Esophagus mucosa (tissue), 1 donor: ENCODE measurements at places on chromosomes 2 and 18. TPM values are rescaled to one million over a fixed set of nuclear protein-coding genes. Genes with fewer than 3 reads are reported as not detected.

CFC1 gene
- total RNA-seq = not detected

PGAP1 gene
- total RNA-seq = 10.5 TPM

PIEZO2 gene
- total RNA-seq = 0.76 TPM

POTEC gene
- total RNA-seq = not detected

PLCD4 gene
- total RNA-seq = 5.7 TPM

ZSWIM2 gene
- total RNA-seq = not detected

PKP4 gene
- 48.7 TPM for total RNA-seq

CHRND gene
- not detected for total RNA-seq

ZNF892 gene
- 1.3 TPM for total RNA-seq

ACVR1 gene
- total RNA-seq = 12.6 TPM

SLC38A11 gene
- 0.48 TPM for total RNA-seq

RNF152 gene
- total RNA-seq = 7.7 TPM

TUBA3E gene
- total RNA-seq = not detected

DNAJC5G gene
- not detected for total RNA-seq

LRP2 gene
- total RNA-seq = not detected

DNA sequence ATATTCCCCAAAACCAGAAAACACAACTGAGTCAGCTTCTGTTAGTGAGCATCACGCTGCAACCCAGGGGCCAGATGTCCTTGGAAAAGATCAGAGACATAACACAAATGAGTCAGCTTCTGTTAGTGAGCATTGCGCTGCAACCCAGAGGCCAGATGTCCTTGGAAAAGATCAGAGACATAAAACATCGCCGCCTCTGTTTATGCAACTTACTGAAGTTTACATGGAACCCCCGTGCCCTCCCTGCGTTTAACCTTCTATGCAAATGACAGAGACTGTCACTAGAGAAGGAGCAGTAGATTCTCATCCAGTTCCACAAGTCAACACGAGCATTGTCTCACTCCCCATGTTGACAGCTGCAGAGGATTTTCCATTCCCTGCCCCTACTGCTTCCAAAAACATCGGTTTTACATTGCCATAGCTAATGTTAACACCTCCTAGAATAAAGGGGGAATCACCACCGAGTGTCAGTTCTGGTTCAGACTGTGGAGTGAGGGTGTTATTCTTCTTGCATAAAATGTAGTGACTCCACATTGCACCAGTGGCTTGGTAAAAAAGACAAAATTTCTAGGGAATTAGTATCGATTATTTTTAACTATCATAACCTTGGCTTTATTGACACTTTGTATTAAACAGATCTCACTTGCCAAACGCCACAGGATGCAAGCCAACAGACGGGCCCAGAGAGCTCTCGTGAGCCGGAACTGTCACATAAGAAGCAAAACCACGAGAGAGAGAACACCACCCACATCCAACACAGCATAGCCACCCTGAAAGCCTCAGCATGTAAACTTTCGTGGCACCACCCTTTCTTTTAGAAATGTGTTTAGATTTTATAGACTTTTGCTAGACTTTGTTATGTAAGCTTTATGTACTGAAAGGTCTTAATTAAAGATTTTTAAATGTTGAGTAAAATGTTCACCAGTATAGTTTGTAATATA lies 87.7 kb downstream of the SH3YL1 start:
- ATAC-seq = no peak

- ATAC-seq = no peak
These were observed 926.4 kb upstream of the FANCL start for GRCh38 chr2:59167514-59167913.

DNA sequence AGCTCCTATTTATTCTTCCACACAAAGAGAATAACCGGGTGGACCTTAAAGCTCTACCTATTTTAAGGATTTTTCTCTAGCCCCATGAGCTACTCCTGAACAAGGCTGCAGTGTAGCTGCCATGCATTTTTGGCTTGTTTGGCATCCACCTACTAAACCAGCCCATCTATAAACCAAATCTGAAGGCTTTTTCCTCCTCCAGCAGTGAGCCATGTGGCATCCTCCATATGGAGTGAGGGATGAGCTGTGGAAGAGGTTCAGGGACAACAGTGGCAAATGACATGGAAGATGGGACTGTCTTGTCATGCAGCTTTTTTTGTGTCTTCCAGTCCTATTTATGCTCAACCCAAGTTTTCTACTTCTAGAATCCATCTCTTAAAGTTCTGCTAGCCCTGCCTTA lies 100.2 kb downstream of the GALNT3 start:
- ATAC-seq = no peak

- no peak for ATAC-seq
These were observed 437.2 kb upstream of the KLHL29 start for GRCh38 chr2:22947741-22948140.

GRCh38 chr2:217669831-217670230 lies 333.0 kb downstream of the TNS1 start:
- ATAC-seq = no peak

DNA sequence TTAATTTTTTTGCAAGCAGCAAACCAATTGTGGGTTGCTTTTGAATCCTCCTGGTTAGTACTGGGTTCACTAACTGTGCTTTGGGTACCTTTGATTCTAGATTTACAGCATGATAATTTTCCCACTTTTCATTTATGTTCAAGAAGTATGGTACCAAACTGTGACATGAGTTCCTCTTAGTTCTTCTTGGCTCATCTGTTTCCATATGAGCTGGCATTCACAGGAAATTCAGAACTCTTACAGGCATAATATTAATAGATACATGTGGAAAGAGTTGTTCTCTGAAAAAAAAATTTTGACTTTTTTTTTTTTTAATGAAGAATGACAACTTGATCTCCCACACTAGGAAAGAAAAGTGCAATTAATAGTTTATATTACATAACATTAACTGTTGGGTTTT lies 59.4 kb downstream of the FMNL2 start:
- no peak for ATAC-seq

- no peak for ATAC-seq
These were observed 666.9 kb downstream of the PLCL1 start for GRCh38 chr2:198471291-198471690.

- no peak for ATAC-seq
These were observed 17.5 kb downstream of the CYRIA start for GRCh38 chr2:16647992-16648617.

DNA sequence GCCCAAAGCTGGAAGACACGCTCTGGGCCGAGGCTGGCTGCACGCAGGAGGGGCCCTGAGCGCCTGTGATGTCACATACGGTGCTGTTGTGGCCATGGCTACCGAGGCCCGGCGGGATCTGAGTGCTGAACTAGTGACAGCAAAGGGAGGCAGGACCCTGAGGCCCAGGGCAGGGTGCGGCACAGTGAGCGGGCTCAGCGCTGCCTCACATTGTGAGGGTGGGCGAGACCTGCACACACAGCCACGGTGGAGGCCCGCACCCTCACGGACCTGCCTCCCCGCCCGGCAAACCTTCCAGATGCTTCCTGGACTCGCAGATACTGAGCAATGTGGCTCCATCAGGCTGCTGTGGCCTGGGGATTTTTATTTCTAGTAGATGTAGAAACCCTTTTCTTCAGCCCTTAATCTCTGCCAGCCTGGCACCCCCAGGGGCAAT lies 133.8 kb upstream of the CTDP1 start:
- ATAC-seq = no peak

DNA sequence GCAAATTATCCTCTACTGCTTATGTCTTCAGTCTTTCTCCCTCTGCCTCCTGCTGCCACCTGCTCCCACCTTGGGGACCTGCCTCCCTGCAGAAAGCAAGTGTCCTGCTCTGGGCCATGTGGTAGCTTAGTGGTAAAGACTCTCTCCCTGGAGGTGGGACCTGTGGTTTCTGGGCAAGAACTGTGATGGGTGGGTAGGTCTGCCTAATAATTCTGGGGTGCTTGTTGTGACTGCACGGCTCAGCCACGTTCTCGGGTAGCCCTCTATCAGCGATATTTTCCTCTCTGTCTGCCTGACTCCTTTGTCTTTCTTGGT lies 16.4 kb upstream of the CD28 start:
- no peak for ATAC-seq

GRCh38 chr18:51074605-51075004 lies 44.6 kb downstream of the SMAD4 start:
- no peak for ATAC-seq

GRCh38 chr2:96831679-96832078 lies 12.1 kb downstream of the ANKRD23 start:
- no peak for ATAC-seq

DNA sequence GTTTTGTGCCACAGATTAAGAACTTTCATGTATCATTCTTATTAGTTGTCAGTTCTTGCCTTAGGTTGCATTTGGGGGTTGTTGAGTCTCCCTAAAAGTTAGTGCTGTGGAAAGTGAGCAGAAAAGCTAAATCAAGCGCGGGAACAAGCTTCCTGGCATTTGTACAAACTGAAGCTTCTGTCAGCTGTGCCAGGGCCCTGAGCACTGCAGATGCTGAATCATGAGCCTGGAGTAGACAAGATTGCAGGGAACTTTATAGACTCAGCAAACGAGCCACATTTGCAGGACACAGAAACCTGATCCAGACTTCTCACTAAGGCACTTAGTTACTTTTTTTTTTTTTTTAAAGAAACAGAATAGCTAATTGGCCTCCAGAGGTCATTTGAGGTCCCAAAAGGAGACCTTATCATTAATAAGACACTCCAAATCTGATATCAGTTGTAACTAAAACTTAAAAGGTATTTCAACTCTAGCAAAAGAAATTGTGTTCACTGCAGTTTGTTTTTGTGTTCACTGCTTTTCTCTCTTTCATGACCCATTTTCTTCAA lies 88.7 kb downstream of the ADAM23 start:
- no peak for ATAC-seq

DNA sequence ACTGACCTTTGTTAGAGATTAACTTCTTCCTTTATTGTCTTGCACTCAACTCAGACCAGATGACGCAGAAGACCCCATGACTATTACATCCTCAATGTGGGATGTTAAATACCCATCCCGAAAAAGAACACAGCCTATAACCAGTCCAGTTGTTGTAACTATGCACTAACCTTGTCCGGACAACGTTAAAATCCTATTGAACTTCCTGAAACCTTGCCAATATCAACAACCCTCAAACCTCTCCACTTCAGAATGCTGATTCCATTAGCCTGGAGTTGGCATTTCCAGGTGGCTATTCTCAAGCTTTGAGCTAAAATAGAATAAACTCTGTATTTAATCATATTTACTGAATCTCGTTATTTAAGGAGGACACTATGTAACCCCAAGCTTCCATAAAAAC lies 13.6 kb downstream of the NMS start:
- no peak for ATAC-seq

GRCh38 chr2:72895154-72895553 lies 7.9 kb downstream of the SPR start:
- ATAC-seq = no peak

GRCh38 chr2:143300536-143300935 lies 171.3 kb downstream of the ARHGAP15 start:
- no peak for ATAC-seq

- no peak for ATAC-seq
These were observed 61.4 kb downstream of the ID2 start for GRCh38 chr2:8743261-8743660.

DNA sequence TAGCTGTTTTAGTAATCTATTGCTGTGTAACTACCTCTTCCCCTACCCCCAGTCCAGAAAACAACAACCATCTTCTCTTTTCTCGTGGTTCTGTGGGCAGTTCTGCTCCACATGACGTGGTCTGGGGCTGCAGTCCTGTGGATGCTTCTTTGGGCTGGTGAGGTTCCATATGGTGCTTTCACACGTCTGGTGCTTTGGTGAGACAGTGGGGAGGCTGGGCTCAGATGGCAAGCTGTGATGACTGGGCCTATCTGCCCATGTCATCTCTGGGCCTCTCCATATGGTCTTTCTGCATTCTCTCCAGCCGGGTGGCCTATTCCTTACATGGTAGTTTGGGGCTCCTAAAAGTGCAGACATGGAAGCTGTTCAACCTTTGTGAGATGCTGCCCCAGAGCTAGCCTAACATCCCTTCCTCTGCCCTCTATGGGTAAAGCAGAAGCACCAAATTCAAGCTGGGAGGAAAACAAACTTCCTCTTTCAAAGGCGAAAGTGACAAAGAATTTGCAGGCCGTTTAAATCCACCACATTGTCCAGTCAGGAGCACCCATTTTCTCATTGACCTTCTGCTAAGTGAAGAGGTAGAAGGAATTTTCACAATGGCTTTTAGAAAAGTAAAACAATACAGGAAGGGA lies 68.3 kb upstream of the IL1R1 start:
- ATAC-seq = no peak

DNA sequence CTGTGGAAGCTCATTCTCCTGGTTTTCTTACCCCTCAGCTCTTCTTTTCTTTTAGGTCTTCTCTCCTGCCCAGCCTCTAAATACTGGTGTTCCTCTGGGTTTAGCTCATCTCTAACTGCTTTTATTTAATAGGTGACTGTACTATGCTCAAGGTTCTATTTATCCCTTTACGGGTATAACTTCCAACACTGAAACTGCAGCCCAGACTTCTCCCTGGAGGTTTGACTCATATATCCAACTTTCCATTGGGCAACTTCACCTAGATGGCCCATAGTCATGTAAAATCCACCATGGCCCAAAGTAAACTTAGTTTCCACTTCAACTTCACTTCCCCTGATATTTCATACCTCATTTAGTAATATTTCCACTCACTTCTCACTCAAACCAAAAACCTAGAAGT lies 273.1 kb downstream of the PLCL1 start:
- ATAC-seq = no peak
